ENCODE measurements at places on chromosomes 6 and 20.

DNA sequence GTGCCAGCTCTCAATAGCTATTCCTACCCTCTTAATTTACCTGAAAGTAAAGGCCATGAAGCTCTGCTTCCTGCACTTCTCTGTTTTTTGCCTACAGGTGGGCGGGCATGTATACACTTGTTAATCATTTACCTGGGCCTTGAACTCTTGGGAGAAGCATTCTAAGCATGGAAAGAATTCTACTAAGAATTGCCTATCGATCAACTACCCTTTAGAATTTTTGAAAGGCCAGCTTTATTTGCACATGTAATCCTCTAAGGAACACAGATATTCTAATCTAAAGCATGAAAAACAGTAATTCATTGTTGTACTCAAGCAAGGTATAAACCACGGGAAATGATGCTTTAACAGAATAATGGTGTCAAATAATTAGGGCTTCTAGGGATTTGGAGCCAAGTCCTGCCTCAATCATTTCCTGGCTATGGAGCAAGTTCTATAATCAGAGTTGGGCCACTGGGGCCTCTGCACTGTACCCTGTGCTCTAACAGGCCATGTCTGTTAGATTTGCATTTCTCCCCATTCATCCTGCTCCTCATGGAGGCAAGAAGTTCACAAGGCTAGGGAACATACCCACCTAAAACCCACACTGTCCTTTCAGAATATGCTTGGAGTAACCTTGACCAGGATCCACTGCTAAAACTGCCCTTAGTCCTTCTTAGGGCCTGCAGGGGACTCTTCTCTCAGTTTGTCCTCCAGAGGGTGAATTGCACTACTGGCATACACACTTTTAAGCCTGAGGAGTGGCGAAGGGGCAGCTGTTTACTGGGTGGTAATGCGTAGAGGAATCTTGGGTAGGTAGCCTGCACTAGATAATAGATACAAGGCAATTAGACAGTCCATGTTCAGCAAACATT lies 276.4 kb upstream of the JAG1 start:
- no peak for DNase-seq

DNA sequence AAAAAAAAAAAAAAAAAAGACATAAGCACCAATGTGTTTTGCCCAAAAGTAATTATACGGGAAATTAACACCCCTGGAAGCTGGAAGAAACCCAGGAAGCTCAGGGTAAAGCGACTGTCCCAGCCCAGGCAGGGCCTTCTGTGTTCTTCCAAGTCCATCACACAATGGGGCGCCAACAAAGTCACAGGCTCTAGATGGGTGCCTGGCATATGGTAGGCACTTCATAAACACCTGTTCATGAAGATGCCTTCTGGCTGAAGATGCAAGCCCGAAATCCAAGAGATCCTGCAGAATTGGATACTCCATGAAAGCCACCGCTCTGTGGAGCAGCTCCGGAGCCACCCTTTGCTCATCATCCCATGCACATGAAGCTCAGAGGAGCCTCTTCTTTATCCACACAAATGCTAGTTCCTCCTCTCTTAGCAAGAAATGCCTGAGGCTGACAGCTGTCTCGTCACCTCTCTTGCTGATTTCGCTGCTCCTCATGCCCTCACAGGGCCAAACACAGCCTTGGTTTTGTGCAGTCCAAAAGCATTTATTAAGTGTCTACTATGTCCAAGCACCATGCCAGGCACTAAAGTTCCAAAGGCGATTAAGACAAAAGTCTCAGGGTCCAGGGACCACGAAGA lies 76.6 kb downstream of the TRERF1 start:
- no peak for DNase-seq

DNA sequence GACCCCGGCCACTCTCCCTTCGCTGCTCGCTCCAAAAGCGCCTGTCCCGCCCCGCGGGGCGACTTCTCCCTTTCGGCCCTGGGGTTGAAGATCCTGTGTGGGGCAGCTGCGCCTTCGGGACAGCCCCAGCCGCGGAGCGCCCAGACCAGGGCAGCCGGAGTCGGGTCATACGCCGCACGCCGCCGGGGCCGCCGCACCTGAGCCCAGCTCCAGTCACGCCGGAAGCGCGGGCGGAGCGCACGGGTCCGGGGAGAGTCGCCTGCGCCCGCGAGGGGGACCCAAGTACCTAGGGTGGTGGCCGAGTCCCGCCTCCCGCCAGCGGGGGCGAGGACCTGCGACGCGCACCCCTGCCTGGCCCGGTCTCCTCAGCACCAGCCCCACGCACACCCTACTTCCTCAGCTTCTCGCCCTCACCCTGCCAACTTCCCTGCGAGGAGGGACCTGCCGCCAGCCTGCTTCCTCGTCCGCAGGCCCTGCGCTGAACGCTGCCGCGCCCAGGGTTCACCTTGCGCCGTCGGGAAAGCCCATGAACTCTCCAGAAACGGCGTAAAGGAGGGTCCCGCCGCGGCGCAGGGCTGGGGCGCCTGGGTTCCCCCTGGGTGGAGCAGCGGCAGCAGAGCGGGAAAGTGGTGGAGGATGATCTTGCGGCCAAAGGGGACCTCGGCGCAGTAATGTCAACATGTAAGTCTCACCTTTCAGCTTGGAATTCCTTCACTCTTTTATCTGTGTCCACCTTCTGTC lies at the start of gene ADGRG6:
TSS of gene ADGRG6 (plus strand) at position 357 of the 741 bp plus-strand sequence. CDS start at position 680, 323 bp downstream.
- DNase-seq, result no peak

DNA sequence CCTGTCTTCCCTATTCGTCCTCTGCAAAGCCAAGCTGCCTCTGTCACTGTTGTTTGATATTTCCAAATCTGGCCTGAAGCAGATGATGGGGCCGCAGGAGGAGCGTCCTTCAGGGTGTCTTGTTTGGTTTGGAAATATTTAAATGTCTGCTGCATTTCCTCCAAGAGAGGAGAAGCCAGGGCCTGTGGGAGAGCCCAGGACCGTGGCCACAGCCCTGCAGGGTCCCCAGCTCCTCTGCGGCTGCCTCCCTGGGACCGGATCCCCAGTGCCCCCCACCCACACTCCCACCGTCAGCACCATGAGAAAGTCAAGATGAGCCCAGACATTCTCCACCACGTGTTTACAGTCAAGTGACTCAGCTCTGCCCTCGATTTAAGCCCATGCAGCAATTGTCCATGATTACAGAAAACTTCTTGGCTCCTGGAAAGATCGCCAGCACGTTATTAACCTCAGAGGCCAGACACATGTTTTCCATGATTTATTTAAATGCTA lies 18.2 kb downstream of the FOXF2 start:
- DNase-seq, result no peak

- DNase-seq, result no peak
Measured at GRCh38 chr6:36347621-36348020, 10.9 kb upstream of the BNIP5 start.

DNA sequence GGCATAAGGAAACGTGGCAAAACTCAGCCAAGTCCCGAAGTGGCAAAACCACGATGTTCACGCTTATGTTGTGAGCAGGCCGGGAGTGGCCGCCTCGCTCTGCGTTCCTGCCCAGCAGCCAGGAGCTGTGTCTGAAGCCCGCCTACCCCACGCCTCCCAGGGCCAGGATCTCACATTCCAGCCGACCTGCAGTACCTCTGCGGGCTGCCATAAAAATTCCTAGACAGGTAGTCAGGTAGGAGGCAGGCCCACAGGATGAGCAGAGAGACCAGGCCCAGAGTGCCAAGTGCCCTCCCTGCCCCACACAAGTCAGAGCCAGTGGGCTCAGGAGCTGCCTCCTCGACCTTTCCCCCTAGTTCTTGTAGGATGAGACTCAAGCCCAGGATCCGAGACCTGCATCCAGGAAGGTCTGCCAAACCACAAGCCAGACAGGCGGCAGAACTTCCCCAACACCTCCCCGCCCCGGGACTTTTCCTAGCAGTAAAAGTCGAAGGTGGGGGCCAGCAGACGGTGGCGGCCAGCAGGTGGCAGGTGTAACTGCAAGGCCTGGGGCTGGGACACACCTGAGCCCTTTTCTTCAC lies 16.7 kb downstream of the PMEPA1 start:
- DNase-seq, result no peak

DNA sequence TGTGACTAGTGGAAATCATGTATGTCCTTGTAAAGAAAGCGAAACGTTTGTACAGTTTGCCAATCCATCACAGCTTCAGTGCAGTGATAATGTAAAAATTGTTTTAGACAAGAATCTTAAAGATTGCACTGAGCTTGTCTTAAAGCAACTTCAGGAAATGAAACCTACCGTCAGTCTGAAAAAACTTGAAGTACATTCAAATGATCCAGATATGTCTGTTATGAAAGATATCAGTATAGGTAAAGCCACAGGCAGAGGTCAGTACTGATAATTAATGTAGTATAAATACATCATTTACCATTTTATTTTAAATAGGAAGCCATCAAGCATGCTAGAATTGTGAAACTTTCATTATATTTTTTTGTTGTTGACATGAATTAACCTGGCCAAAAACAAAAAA lies 60.9 kb upstream of the SMIM8 start:
- DNase-seq, result no peak

- no peak for DNase-seq
Measured at GRCh38 chr20:49345524-49345923, 67.7 kb upstream of the ZNFX1 start.

DNA sequence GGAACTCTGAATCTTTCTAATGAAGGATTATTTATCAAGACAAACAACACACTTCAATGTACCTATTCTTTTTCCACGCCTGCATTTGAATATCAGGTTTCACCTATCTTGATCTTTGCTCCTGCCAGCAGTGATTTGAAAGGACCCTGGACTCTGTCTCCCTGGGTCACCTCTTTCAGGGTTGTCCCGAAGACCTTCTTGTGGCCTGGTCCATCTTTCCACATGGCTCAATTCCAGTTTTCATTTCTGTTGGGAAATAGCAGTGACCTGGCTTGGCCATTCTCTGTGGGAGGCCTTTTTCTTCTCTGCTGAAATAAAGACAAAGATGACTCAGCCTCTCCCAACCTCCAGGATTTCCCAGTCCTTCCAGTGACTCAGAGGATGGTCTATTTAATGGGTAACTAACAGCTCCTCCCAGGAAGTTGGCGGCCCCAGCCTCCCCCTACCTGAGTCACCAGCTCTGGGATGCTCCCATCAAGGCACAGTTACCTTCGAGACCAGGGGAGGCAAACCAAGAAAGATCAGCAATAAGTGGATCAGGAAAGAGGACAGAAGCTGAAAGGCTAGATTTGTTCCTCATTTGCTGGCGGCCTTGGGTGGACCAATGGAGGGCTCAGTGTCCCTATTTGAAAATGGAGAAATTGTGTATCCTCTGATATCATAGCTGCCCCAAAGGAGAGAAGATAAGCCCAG lies 120.2 kb upstream of the RNF24 start:
- DNase-seq, result no peak

- DNase-seq, result no peak
Measured at GRCh38 chr6:37528541-37528940, 28.8 kb upstream of the CCDC167 start.

Data from caudate nucleus (tissue), 63 donors.